IPS DF 19.7 (cell line): ENCODE measurements at places on chromosomes 11 and 22.

- no peak for DNase-seq
Observed at GRCh38 chr22:22201930-22202343, 42.6 kb upstream of the VPREB1 start.

- no peak for DNase-seq
Observed at GRCh38 chr11:59901306-59901705, 22.7 kb downstream of the OOSP3 start.

DNA sequence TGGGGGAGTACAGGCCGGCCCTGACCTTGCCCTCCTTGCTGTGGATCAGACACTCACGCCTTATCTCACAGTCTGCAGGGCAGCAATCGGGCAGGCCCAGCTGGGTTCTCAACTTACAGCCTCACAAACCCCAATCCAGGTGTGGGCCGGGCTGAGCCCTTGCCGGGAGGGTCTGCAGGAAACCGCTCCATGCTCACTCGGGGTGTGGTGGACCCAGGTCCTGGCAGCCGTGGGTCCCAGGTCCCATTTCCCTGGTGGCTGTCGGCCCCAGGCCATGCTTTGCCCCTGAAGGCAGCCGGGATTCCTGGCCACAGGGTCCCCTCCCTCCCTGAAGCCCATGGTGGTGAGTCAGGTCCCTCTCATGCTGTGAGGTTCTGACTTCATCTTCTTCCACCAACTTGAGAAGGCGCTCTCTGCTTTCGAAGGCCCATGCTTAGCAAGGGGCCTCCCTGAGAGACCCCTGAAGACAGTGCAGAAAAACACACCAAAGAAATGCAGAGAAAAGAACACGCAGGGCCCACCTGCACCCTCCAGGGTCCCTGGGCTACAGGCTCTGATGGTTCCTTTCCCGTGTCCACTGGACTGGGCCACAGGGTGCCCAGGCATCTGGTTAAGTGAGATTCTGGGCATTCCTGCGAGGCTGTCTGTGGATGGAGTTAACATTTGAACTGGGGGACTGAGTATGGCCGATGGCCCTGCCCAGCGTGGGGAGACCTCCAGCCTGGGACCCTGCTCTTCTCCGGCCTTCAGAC, 588.2 kb downstream of the BRD1 start:
- no peak for DNase-seq

DNA sequence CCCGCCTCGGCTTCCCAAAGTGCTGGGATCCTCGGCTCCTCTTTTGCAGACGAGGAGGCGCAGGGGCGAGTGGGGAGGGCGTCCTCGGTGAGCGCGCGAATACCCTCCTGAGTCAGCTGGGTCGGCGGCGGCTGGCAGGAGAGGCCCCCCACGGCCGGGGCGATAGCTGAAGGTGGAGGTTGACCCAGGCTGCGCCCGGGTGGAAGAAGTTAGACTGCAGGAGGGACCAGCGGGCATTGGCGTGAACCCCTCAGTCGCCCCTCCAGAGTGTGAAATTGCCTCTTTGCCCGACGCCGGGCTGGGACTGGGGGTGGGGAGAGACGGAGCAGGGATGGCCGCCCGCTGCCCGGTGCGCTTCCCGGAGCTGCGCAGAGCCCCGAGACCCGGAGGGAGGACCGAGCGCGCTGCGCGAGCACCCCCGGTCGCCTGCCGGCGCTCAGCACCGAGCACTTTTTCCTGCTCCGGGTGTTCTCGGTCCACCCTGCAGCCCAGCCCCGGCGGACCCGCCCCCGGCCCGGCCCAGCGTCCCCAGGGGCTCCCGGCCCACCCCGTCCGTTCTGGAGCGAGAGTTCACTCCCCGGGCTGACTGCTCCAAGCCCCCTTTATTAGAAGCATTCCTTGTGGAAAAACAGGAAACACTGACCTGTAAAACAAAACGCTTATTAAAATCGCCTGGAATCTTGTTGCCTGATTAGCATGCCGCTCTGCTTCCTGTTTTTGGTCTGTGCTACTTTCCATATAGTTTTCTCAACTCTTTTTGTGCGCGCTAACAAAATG, 13.7 kb upstream of the CPT1A start:
- no peak for DNase-seq

DNA sequence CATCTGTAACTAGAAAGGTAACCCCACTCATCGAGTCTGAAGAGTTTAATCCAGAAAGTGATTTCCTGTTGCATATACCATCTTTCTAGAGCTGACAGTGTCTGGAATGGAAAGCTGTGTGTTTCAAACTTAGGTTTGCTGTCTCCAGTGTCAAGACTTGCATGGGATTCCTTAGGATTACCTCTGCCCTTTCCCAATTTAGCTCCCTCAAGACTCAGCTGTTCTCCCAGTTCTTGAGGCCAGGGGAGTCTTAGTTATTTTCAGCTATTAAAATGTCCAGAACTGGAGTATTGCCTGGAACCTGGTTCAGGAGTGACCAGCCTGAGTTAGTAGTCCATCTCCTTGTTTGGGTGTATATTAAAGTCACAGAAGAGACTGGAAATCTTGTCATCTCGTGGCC, 25.0 kb upstream of the LDHA start:
- DNase-seq, result no peak

- DNase-seq, result no peak
Observed at GRCh38 chr11:132022733-132023478, 652.5 kb downstream of the NTM start.

- no peak for DNase-seq
Observed at GRCh38 chr11:111097191-111097590, 148.3 kb upstream of the POU2AF2 start.
